ELR (cell line): ENCODE measurements at places on chromosomes 1 and 21.

DNA sequence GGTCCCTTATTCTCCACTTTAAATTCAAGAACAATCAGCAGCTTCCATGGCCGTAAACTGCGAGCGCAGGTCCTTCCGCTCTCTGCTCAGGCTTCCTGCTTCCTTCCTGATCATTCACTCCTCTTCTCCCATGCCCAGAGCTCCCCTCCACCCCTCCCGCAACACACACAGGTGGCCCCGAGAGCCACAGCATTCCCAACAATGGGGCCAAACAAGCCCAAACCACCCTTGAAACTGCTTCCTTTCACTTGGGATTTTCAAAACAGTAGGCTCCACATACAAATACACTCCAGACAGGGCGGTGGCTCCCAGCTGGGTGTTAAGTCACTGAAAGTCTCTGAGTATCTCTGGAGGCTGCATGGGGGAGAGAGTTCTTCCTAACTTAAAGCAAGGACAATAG, 11.4 kb downstream of the FAM89A start:
- no peak for DNase-seq

DNA sequence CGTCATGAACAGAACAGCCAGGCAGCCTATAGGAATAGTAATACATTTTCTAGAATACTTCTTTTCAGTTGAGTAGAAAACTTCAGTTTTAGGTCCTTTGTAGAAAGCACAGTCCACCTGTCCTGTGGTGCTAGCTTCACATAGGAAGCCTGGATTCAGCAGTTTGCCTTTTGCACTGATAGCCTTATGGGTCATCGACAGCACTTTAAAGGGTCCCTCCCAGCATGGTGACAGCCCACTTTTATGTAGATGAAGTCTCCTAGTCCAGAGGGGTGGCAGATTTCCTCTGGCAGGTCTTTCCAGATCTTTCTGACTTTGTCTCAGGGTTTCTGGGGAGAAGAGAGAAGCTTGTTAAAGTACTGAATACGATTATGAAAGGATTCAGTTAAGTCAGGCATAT, 161.4 kb upstream of the TNR start:
- no peak for DNase-seq

GRCh38 chr1:41138549-41138948, 103.6 kb downstream of the SCMH1 start:
- no peak for DNase-seq

- DNase-seq: no peak
These were observed 45.0 kb downstream of the STUM start for GRCh38 chr1:226593541-226593940.

GRCh38 chr1:84856726-84857270, 36.2 kb downstream of the LPAR3 start:
- DNase-seq: no peak

DNA sequence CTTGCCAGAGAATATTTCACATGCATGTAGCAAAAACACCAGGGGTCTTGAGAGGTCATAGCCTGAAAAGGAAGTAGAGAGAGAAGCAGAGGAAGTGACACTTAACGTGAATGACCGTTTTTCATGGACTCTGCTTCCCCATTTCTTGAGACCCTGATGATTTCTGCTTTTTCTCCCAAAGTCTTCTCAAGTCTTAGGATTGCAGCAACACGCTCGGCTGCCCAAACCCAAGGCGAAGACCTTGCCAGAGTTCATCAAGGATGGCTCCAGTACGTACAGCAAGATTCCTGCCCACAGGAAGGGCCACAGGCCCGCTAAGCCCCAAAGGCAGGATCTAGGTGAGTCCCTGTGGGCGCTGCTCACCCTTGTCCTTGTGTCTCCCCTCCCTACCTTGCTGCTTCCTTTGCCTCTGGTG, 12.8 kb downstream of the THEMIS2 start:
- no peak for DNase-seq

DNA sequence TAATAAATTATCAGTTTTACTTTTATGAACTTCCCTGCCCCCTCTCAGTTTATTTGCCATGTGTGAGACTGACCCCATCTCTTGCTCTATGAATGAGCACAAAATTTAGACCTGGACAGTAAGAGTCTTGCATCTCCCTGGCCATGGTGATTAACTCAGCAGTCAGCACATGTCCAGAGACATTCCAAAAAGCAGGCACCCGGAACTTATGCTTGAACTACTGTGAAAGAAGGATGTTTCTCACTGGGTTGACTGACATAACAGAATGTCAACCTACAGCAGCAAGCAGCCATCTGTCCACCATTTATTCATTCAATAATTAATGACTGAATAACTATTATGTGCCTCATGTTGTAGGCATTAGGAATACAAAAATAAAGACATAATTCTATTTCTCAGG, 11.3 kb upstream of the SEC16B start:
- no peak for DNase-seq

GRCh38 chr1:116857092-116857491, 52.6 kb upstream of the PTGFRN start:
- DNase-seq: no peak

DNA sequence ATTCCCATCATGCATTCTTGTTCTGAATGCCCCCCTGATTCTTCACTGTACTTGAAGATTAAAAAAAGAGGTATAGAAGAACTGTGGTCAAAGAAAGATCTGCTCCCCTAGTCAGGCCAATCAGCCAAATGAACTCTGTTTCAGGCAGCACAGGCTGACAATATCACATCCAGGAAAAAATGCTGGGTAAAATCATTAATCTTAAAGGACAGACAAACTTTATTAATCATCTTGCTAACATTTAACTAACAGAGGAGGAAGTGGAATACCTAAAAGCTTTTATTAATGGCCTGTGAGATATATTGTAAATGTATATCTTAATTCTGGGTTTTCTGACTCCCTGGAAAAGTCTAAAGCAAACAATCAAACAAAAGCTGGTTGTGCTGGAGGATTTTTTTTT, 660.5 kb upstream of the PRMT6 start:
- DNase-seq: no peak

DNA sequence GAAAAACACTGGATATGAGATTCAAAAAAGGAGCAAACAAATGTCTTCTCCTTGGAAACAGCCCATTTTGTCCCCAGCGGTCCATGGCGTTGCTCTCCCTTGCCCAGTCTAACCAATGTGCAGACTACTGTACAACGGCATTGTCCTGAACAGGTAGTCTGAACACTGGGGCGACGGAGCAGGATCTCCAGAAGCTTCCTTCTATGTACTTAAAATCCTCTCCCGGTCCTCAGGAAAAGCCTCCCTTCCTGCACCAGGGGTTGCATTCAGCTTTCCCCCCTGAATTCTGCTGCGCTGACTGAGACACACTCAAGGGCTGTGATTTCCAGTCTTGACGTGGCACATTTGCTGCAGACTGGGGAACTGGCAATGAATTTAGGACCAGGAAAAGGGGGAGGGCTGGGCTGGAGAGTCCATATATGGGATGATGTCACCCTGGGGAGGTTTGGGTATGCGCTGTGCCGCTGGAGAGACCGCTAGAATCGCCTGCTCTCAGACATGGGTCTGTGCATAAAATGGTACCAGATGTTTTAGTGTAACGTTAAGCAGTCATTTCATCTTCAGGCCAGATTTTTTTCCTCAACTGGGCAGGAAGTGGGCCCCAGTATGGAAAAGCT, 275.9 kb upstream of the C1orf105 start:
- DNase-seq: peak; percentile 89

- no peak for DNase-seq
These were observed 239.0 kb downstream of the PTPRU start for GRCh38 chr1:29475326-29475725.

DNA sequence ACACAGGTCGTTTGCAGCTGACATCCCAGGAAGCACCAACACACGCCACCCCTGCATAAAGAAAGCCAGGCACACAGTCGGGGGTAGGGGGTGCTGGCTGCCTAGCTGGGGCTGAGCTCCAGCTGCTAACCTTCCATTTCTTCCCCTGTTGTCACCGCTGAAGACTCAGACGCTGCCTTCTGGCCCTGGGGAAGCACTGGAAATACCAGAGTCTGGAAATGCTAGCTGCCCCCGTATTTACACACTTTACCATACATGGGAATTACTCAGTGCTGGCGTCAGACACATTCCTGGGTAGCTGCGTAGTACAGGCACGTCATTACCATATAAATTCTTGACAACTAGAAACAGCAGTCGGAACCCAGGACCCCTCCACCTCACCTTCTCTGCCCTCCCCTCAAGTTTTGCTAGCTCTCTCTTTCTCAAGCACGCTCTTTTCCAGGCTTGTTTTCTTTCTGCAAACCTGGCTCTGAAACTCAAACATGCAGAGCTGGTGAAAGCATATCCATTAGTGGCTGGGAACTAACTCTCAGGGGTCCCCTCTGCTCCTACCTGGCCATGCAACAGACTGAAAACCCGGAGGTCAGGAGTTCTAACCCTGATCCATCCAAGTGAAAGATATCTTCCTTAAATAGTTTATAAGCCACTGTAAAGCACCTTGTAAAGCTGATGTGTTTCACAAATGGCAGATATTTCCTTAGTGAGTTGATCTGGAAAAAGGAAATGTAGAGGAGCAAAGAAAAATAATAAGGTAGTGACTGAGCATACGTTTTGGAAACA, 3.3 kb downstream of the CSRP1 start:
- DNase-seq: peak; percentile 97

GRCh38 chr21:43733529-43734071, 14.7 kb downstream of the PDXK start:
- peak; percentile 45 for DNase-seq

DNA sequence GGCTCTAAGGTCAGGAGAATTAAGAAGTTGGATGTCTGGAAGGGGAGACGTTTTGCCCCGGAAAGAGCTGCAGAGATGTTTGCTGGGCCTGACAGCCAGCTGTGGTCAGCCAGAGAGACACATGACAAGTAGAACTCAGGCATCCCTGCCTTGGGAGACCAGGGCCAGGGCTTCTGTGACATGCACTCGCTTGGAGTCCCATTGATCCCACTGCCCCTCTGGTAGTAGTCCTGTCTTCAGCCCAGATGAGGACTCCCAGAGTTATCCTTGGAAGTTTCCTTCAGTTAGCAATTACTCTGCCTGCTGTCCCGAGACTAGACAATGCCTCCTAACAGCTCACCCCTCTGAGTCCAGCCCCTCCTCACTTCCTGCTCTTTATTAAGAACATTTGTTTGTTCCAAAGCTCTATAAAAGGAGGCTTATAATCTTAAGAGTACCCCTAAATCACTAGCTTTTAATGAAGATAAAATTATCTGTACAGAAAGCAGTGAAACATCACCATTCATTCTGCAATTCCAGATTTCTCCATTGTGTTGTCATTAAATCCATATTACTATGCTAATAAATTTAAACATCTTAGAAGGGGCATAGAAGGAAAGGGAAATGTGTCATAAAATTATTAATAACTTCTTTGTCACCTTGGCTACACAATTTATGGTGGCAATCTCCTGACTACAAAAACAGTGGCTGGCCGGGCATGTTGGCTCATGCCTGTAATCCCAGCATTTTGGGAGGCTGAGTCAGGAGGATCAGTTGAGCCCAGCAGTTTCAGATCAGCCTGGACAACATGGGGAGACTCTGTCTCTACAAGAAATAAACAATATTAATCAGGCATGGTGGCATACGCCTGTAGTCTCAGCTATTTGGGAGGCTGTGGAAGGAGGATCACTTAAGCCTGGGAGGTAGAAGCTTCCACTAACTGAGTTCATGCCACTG, 94.2 kb downstream of the KCNK1 start:
- DNase-seq: no peak

- peak; percentile 40 for DNase-seq
These were observed 344.4 kb downstream of the KCTD3 start for GRCh38 chr1:215911406-215911968.

GRCh38 chr1:115450501-115451040, 112.5 kb upstream of the NGF start:
- no peak for DNase-seq

GRCh38 chr1:96962216-96962615, 240.6 kb downstream of the PTBP2 start:
- DNase-seq: no peak

DNA sequence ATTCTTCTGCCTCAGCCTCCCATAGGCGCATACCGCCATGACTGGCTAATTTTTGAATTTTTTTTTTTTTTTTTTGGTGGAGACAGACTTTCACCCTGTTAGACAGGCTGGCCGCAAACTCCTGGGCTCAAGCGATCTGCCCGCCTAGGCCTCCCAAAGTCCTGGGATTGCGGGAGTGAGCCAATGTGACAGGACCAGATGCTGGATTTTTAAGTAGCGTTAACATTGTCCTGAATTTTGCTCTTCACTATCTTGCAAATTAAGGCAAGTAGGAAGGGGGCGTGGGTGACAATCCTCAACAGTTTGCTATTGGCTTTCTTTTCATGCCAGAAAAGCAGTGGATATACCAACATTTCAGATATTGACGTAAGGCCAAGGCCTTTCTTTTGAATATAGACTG, 49.7 kb upstream of the TSNAX start:
- DNase-seq: no peak

GRCh38 chr21:45560106-45561021, 18.1 kb upstream of the SLC19A1 start:
- no peak for DNase-seq

DNA sequence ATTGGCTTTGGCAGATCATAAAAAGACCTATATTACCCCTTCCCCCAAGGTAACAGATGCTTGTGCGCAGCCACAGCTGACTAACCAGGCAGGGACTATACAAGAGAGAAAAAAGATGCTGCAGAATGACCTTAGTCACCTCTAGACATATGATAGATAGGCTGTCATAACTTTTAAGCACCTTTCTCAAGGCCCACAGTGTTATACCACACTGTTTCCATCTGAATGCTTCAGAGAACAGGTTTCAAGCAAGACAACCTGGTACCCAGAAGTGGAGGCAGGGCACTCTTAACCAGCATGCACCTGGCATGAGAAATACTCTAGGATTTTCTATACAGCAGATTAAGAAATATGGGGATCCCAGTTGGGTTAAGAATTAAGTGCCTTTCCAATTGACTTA, 12.8 kb upstream of the OVAAL start:
- DNase-seq: no peak

GRCh38 chr1:20589331-20590278, 708 bp downstream of the CDA start:
- no peak for DNase-seq

DNA sequence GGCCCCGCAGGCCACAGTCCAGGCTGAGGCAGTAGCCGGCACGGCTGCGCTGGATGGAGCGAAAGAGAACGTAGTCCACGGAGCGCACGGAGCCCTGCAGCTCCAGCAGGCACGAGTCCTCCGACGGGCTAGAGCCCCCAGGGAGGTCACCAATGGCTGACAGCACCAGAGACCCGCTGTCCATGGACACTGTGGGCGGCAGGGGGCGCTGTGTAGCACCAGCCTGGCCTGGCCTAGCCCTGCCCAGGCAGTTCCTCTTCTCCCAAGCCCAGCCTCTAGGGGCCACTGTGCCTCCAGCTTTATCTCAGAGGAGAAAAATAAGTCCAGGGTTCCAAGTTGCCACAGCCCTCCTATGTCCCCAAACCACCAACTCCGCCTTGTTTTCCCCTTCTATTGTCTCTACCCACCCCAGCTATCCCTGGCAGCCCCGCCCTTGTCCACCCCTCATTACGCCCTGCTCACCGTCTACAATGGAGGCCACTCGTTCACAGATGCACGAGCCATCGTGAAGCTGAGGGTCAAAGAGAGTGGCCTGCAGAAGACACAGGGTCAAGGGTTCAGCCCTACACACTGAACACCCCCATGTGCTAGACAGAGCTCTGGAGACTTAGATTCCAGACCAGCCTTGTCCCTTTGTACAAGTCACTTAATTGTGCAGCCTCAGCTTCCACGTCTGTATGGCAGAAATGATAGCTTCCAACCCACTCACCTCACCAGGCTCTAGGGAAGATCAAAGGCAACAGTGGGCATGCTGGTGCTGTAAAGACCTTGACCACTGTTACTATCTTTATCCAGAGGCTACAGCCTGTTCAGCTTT, 4.4 kb downstream of the ENTREP3 start:
- peak; percentile 93 for DNase-seq

- DNase-seq: no peak
These were observed 60.6 kb downstream of the MYOM3 start for GRCh38 chr1:24051206-24051945.
